Renal pelvis (tissue), 12 donors: ENCODE measurements at places on chromosomes 2 and 18. TPM values are rescaled to one million over a fixed set of nuclear protein-coding genes. Genes with fewer than 3 reads are reported as not detected.

Gene POTEC
- 0.09 TPM for polyA plus RNA-seq

Gene CCBE1
- polyA plus RNA-seq = 23.9 TPM

DNA sequence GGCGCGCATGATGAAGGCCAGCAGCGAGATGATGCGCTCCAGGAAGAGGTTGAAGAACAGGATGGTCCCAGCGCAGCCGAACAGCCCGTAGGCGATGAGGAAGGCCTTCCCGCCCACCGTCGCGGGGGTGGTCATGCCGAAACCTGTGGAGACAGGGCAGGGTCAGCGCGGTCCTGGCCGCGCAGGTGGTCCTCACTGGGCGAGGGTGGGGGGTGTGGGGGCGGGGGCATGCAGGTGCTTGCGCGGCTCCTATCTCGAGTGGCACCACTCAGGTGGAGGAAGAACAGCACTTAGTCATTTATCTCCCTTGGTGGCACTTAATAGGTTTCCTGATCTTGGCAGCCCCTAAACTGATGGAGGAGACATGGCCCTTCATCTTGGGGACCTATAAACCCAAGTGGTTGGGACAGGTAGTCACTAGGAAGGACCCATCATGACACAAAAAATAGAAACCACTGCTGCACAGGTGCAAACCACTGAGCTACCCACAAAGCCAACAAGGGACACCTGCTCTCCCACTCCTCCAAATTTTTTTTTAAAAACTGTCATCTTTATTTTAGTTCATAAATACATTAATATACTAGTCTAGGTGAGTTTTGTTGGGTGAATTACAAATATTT is 118.8 kb downstream of the MSH2 start:
- DNase-seq = no peak

Gene NMUR1
- polyA plus RNA-seq = 0.74 TPM

DNA sequence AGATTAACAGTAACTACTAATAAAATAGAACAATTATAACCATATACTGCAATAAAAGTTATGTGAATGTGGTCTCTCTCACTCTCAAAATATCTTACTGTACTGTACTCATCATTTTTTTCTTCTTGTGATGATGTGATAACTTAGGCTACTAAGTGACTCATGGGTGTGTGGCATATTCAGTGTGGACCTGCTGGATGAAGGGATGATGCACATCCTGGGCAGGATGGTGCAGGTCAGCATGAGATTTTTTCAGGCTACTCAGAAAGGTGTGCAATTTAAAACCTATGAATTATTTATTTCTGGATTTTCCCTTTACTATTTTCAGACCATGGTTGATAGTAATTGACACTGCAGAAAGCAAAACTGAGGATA is 90.7 kb downstream of the NCKAP5 start:
- DNase-seq = no peak

Gene NAB1
- 67.9 TPM for polyA plus RNA-seq

- no peak for DNase-seq
These were observed 177.5 kb upstream of the TPO start for GRCh38 chr2:1235806-1236205.

- no peak for DNase-seq
These were observed 28.1 kb downstream of the FOSL2 start for GRCh38 chr2:28420722-28421121.

DNA sequence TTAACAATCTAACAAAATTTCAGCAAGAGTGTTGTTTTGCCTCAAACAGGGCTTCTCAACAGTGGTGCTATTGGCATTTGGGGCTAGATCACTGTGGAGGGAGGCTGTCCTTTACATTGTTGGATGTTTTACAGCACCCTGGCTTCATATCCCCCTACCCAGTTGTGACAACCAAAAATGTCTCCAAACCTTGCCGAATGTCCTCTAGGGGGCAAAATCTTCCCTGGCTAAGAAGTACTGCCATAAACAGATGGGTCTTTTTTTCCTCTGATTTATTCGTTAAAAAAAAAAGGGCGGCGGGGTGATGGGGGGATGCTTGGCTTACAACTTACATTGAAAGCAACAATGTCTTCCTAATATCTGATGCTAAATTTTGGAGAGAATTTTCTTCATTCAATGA is 207.6 kb upstream of the CCDC150 start:
- DNase-seq = no peak

GRCh38 chr2:13128139-13128538 is 411.4 kb downstream of the TRIB2 start:
- no peak for DNase-seq
